Liver (tissue), 10 donors: ENCODE measurements at places on chromosomes 3 and 15.

DNA sequence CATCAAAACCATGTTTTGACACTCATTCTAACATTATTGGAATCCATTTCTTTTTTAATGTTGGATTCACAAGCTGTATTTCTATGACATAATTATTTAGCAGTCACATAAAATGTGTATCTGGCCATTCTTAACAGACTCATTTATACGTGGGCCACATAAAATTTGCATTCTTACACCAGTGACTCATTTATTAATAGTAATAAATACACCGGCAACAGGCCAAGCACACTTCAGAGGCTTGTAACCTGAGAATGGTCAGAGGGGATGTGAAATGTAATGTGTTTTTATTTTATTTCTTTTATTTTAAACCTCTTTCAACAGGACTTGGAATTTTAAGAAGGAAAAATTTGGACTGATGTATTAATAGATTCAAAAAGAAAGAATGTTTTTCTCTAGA is 384.9 kb upstream of the RARB start:
- DNase-seq: no peak

GRCh38 chr15:50257924-50258323 is 7.6 kb downstream of the HDC start:
- DNase-seq: no peak

DNA sequence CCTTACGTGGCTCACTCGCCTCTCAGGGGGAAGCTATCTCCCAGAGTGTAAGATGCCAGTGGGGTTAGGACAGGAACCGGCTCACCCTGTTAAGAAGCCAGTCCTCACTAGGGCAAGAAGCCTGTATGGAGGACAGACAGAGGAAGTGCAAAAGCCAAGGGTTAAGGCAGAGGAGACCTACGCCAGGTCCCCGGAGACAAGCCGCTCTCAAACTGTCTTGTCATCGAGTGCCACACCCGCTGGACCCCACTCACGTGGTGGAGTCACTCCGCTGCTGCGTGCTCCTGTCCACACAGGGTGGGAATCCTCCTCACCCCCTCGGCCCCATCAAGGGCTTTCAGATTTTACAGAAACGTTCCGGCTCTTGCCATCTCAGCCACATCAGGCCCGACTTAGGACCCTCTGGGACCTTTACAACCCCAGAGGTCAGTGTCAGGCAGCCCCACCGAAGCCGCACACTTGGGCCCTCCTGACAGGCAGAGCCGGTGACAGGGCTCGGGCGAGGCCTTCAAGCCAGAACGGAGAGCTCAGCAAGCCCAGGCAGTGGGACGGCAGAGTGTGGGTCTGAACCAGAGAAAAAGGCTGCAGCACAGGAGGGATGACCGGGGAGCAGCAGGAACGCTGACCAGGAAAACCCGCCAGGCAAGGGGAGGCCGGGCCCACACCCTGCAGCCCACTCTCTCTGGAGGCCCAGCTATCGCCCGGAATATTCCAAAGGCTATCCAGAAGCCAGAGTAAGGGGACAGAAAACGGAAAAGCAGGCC is 61.7 kb downstream of the XXYLT1 start:
- DNase-seq: no peak

- no peak for DNase-seq
These were observed 1.9 kb upstream of the TMEM158 start for GRCh38 chr3:45227946-45228345.

GRCh38 chr3:99966662-99967416 is 147.5 kb downstream of the FILIP1L start:
- DNase-seq: no peak

GRCh38 chr3:124584552-124585391 is 145.5 kb upstream of the UMPS start:
- peak; percentile 82 for DNase-seq

DNA sequence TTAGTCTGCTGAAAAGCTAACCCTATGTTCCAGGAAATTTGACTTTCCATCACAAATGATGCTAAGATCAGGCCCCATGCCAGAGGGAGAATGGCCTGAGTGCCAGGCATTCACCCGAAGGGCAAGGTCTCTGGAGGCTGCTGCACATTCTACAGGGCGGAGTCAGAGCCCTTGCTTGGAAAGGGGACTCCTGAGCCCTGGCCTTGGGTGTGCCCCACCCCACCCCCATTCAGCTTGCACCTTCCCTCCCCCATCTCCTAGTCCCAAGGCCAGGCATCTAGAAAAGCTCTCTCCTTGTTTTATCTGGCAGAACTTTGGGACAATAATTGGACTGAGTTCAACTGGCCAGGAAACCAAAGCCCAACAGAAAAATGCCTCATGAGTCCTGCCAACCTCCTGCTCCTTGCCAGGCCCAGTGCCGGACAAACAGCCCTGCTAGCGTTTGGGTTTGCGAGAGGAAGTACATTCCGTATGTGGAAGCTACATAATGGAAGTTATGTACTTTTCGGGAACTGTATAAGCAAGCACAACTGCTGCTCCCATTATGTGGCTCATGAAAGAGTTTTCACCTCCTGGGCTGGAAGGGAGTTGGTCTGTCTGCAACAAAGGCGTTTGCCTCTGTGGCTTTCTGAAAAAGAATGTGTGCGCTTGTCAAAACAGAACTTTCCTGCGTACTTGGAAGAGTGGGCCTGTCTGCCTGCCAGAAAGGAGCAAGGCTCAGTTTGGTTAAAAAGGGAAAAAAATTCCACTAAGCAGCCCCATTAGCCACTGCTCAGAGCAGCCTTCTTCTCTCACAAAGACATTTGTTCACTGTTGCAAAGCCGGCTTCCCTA is 321.5 kb upstream of the CTNNB1 start:
- no peak for DNase-seq

GRCh38 chr3:194541483-194541882 is 54.7 kb upstream of the ATP13A3 start:
- DNase-seq: no peak

GRCh38 chr3:47162697-47163168 is 1.2 kb downstream of the SETD2 start:
- no peak for DNase-seq
